Stimulated activated CD4-positive, alpha-beta T cell treated with anti-CD3 and anti-CD28 coated beads, Interleukin-15, amount 100 ng/mL, for 1 hour (primary cell): ENCODE measurements at places on chromosomes 12 and 14.

DNA sequence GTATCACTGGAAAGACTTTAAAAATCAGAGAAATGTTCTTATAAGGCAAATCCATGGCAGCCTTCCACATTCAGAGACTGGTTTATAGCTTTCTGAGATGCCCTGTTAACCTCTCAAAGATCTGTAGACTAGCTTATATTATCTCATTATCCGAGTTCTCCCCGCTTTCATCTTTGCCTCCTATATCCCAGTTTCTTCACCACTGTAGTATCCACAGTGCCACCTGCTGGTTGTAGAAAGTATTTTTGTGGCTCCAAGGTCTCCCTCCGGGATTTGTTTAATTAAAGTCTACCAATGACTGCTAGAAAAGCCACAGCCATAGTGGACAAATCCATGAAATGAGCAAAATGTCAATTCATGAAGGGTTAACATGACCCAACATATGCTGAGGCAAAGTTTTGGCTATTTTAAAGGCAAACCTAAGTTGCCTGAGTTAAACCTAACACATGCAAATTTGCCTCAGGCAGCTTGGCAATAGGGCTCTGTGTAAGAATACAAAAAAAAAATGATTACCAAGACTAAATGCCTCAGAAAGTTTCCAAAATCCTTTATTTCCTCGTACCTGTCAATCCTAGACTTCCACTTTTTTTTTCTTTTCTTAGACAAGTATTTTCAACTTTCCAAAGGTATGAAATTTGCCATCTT is 218.8 kb upstream of the BMP4 start:
- DNase-seq, result no peak

DNA sequence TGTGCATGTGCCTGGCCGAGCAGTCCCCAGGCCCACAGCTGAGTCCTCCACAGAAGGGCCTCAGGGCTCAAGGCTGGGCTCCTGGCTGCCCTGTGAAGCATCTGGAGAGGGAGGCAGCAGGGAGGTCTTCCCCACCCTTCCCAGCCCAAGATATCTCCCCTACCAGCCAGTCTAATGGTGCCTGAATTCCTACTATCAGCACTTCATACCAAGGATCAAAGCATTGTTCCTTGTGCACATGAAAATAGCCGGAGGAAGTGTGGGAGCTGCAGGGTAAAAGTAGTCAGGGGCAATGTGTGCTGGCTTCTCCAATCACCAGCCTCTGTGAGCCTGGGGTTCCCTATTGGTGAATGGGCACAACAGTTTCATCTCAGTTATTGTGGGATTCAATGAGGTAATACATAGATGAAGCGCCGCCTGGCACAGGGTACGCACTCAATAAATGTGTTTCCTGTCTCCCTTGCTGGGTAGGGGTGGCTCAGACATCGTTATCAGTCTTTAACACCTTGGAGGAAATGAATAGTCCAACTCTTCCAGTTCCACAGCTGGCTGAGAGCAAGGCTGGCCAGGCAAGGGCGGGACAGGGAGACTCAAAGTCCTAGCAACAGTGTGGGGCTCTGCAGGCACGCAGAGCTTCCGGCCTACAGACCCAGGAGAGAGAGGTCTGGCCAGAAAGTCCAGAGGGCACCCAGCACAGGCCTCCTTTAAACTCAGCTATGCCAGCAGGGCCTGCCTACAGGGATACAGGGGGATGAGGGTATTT is 39.1 kb upstream of the PNMA1 start:
- no peak for DNase-seq

- no peak for DNase-seq
Measured at GRCh38 chr14:51596488-51597117, 55.1 kb upstream of the FRMD6 start.

DNA sequence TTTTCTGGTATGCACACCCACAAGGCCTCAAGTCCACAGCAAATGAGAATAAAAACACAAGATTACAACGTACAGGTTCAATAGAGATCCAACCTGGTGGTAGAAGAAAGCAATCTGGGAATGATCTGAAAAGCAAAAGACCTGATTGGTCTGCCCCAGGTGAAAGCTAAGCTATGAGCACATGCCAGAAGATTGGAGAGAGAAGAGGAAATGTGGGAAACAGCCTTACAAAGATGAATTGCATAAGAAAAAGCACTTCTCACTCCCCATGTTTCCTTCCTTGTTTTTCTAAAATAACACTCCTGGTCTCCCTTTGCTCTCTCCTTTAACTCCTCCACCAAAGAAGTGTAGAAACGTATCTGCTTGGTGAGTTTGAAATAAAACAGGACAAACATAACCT is 77.3 kb upstream of the ANO6 start:
- DNase-seq, result no peak

- no peak for DNase-seq
Measured at GRCh38 chr12:106289196-106289681, 13.3 kb upstream of the TCP11L2 start.

- no peak for DNase-seq
Measured at GRCh38 chr12:131758016-131758739, 47.3 kb downstream of the SFSWAP start.

- no peak for DNase-seq
Measured at GRCh38 chr12:121955258-121956237, 37.2 kb downstream of the CFAP251 start.

- no peak for DNase-seq
Measured at GRCh38 chr12:5522432-5523335, 90.8 kb downstream of the NTF3 start.

DNA sequence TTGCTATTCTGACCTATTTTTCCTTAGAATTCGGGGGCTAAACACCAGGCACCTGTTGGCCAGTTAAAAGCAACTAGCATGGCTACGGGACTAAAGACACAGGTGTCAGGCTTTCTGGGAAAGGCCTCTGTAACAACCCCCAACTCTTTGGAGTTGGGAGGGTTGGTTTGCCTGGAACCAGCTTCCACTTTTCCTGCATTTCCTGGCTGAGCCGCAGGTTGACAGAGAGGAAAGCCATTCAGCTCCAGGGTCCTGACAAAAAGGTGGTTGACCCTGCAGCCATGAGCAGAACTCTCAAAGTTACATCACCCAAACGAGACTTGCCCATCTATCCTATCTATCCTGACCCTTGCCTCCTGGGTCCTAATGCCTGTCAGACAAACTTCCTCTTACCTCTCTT is 375.4 kb upstream of the SFSWAP start:
- DNase-seq, result no peak

DNA sequence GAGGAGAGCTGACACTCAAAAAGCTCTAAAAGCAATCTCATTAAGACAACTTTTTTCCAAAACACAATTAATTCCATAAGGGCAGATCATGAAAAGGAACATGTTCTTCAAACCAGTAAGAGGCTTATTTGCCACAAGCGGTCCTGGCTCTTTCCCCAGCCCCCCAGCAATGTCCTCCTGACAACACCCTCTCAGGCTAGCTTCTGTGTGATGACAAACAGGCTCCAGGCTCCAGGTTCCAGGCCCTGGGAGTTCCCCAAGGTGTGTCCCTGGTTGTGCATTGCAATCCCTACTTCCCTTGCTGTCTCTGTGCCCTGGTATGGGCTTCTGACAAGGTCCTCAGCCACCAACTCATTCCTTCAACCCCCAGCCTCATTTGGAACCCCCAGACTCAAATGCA is 8.9 kb downstream of the HVCN1 start:
- DNase-seq, result no peak

DNA sequence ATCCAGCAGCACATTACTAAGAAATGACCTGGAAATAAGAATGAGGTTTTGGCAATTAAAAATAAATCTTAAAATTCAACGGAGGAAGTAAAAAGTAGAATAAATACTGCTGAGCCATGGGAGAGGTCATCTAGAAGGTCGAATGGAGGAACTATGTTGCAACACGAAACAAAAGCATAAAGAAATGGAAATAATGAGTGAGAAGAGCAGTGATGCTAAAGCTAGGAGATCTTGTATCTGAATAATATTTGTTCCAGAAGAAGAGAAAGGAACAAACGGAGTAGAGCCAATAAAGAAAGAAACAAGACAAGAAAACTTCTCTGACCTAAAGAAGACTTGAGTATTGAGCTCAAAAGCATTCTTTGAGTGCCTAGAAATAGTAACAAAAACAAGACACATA is 6.6 kb upstream of the KRT7 start:
- no peak for DNase-seq

DNA sequence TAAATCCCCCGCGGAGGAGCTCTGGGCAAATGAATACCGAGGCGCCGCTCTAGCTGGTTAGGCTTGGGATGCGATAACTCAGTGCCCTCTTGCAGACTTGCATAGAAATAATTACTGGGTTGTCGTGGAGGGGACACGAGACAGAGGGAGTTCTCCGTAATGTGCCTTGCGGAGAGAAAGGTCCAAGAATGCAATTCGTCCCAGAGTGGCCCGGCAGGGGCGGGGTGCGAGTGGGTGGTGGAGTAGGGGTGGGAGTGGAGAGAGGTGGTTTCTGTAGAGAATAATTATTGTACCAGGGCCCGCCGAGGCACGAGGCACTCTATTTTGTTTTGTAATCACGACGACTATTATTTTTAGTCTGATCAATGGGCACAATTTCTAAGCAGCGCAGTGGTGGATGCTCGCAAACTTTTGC is 2.5 kb upstream of the TBX5 start:
- no peak for DNase-seq

- no peak for DNase-seq
Measured at GRCh38 chr12:49957570-49957967, 4.1 kb upstream of the AQP5 start.

GRCh38 chr12:3595721-3596120 is 104.7 kb downstream of the PRMT8 start:
- DNase-seq, result no peak

DNA sequence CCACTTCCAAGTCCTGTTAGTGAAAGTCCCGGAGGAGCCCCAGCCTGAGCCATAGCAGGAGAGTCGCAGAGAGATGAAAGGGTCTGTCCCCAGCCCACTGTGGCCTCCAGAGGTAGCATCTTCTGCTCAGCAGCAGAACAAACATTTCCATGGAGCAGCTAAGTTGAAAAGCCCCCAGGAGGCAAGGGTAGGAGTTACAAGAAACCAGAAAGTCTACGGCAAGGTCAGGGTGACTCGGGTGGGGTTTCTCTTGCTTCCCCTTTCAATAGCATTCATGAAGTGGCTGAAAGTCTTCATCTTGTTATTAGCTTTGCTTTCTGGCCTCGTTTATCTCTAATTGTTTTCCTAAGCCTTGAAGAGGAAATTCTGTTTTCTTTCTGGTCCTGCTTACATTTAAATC is 151.2 kb upstream of the DIO3 start:
- no peak for DNase-seq

GRCh38 chr12:6778217-6778573 is 5.9 kb downstream of the LAG3 start:
- no peak for DNase-seq

GRCh38 chr12:76374386-76375020 is 26.3 kb upstream of the BBS10 start:
- DNase-seq, result no peak

GRCh38 chr14:95472819-95473251 is 43.6 kb downstream of the SYNE3 start:
- no peak for DNase-seq

GRCh38 chr14:51643140-51643539 is 8.6 kb upstream of the FRMD6 start:
- DNase-seq, result no peak

- DNase-seq, result no peak
Measured at GRCh38 chr14:95068521-95068920, 88.8 kb downstream of the DICER1 start.

- DNase-seq, result no peak
Measured at GRCh38 chr12:3138941-3139511, 61.8 kb downstream of the TSPAN9 start.

DNA sequence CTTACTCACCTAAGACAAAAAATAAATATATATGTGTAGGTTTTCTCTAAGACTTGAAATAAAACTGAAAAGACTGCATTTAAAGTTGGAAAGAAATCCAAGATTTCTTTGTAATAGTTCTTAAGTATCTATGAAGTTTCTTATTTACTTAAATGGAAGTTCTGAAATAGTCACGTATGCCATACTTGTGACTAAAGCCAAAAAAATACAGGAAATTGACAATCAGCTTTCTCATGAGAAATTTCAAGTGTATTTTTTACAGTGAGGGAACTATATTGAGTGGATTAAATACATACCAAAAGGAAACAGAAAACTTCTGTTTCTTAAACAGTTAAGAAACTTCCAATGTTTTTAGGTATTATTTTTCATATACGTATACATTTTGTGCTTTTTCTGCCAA is 188.1 kb downstream of the DPY19L2 start:
- no peak for DNase-seq

DNA sequence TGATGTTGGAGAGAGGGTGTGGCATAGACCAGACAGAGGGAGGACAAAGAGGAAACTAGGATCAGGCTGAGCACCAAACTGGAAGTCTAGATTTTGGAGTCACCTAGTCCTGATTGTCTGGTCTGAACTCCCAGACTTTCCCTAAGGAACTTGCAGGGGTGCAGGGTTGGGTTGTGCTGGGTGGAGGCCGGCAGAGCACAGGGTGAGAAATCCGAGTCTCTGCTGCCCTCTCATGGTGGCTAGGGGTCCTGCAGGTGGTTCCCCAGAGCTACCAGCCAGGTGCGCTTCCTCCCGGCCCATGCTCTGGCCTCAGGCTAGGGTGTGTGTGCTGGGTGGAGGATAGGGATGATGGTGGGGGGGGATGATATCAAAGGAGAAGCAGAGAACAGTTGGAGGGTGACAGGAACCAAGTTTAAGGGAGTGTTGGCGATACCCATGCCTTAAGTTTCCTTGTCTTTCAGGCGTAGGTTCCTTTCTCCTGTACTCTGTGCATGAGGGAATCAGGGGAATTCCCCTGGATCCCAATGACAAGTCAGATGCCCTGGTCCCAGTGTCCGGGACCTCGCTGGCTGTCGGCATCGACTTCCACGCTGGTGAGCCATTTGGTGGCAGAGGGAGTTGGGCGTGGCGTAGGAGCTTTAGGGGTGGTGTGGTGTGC is 33.5 kb upstream of the NXPH4 start:
- peak; percentile 78 for DNase-seq

DNA sequence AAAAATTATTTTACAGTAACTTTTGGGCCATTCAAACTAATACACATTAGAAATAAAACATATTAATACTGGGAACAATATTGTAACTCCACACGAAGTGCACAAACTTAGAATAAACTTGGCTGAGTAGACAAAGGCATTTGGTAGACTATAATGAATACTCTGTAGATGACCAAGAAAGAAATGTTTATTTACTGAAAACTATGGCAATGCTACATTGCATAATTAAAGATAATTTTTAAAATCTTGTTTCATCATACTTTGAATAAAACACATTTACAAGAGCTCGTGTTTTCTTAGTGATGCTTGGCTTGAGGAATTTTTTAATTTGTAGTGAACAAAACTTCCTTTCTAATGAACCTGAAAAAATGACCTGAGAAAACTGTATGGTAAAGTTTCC is 21.3 kb downstream of the RERG start:
- no peak for DNase-seq

- DNase-seq, result no peak
Measured at GRCh38 chr12:779745-780734, 27.7 kb downstream of the WNK1 start.

- DNase-seq, result no peak
Measured at GRCh38 chr14:29908652-29909577, 18.7 kb downstream of the PRKD1 start.

DNA sequence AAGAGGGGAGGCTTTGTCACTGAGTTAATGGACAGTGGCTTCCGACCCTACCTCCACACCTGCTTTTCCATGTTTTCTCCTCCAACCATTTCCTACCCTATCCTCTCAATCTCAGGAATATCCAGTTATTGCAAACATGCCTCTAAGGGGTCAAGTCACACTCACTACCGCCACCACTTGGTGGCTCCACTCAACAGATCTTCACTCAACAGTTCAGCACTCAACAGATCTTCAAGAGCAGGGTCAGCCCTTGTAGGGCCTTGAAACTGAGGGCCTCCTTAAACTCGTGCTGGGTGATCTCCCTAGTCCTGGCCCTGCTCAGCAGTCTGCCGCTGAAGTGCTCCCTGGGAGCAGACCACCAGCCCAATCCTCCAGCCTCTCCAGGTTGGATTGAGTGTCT is 14.2 kb downstream of the ZNF641 start:
- DNase-seq, result no peak
